Urothelium cell line (cell line): ENCODE measurements at places on chromosomes 3 and 15.
A peak's percentile ranks its signal among the peaks of the same experiment; 100 is the strongest.

- no peak for DNase-seq
Observed at GRCh38 chr3:187257471-187257870, 34.1 kb downstream of the MASP1 start.

DNA sequence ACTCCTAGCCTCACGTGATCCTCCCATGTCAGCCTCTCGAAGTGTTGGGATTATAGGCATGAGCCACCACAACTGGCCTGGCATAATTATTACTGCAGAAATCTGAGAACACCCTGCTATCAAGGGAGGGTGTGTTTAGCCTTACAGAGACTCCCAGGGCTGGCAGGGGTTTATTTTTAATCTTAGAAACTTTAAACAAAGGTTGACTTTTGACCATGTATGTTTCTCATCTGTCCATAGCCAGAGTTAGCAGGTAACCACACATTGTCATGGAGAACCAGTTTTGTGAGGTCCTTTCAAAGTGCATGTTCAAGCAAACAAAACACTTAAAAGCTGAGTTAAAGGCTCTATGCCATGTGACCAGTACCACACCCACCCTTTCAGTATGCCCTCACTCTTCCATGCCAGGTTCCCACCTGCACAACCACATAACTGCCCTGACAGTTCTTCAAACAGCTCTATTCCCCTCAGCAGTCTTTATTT is 11.1 kb downstream of the SIAH2 start:
- DNase-seq: no peak

GRCh38 chr3:24417730-24418129 is 76.9 kb downstream of the THRB start:
- DNase-seq: no peak

DNA sequence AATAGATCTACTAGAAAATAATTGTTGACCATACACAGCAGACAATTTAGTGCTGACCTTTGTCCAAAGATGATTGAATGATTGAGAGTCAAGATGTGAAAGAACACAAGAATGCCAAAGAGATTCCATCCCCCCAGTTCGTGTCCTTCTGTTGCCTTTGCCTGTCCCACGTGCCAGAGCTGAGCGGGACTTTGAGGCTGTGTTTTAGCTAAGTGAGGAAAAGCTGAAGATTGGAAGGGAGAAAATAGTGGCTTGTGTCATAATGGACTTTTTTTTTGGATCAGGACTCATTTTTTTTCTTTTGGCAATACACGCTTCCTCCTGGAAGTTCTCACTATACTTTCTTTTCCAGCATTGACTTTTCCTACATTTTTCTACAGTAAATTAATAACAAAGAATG is 206.6 kb upstream of the MDFIC2 start:
- DNase-seq: no peak

GRCh38 chr15:47985568-47985967 is 135.2 kb upstream of the SLC24A5 start:
- DNase-seq: no peak

DNA sequence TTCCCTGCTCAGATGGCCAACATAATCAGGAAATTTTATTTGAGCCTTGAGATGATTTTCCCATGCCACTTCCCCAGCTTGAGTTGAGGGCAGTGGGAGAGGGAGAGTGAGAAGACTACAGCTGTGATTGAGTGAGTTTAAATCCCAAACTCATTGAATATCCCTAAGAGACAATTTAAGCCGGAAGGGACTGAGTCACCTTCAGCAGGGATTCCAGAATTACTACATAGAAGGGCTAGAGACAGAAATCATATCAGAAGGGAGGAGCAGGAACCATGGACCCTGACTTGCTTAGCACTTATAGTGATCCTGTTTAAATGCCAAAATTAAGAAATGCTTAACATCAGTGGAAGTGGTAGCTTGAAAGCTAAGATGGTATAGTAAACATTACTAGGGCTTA is 312.2 kb upstream of the SLCO3A1 start:
- DNase-seq: no peak

DNA sequence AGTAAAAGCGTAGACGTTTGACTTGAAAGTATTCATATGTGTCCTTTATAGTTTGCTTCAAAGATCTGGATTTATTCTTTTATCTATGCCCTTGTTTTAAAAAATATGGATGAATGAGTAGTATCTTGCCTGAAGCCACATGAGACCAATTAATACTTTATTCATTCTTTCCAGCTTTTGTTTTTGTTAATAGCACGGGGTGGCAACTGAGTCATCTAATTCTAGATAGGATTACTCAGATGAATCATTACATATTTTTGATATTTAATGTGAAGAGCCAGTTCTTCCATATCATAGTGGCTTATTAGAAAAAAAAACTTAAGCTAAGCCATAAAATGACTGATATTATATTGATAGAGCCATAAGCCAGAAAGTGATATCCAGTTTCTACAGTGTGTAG is 121.9 kb downstream of the BBX start:
- DNase-seq: no peak

DNA sequence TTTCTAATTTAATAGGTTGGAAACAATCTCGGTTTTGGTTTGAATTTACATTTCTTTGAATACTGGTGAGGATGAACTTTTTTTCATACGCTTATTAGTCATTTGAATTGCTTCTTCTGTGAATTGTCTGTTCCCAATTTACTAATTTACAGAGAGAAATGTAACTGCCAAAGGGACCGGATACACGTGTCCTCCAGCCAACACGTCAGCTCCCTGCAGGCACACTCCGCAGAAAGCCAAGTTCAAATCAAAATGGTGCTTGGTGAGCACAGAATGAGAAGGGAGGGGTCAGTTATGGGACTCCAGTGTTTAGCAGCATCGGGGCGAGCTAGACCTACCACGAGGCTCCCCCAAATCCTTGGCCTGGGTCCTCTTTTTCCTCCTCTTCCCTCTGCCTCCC is 10.8 kb upstream of the TSEN2 start:
- DNase-seq: no peak

GRCh38 chr15:85615930-85616329 is 178.8 kb downstream of the KLHL25 start:
- peak; percentile 43 for DNase-seq

GRCh38 chr15:69919816-69920215 is 177.9 kb downstream of the TLE3 start:
- no peak for DNase-seq

DNA sequence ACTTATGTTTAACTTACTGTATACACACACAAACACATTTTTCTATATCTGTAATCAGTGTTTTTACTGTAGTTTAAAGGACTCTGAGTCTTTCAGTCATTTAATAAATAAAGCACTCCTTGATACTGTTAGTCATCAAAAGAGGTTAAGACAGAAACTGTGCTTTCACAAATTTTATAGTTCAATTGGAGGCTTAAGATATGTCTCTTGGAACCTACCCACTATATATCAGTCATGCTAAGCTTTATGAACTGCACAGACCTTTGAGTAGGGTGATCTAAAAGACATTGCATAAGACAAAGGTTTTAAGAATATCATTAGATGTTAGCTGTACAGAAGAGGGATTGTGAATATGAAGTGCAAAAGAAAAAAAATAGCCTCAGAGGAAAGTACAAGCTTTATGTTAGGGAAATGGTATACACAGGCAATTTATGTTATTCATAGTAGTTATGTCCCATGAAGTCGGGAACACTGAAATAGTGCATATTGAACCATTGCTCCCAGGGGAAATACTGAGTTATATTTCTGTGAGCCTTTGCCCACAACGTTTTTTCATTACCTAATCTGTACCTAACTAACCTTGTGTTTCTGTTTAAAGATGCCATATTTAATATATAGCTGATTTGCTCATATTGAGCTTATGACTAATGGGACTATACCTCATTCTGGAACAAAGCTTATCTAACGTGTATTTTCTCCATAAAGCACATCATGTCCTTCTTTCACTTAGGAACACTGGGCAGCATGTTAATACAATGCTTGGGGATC is 19.7 kb downstream of the CHMP2B start:
- no peak for DNase-seq

- no peak for DNase-seq
Observed at GRCh38 chr3:101884776-101885175, 35.5 kb downstream of the NFKBIZ start.

DNA sequence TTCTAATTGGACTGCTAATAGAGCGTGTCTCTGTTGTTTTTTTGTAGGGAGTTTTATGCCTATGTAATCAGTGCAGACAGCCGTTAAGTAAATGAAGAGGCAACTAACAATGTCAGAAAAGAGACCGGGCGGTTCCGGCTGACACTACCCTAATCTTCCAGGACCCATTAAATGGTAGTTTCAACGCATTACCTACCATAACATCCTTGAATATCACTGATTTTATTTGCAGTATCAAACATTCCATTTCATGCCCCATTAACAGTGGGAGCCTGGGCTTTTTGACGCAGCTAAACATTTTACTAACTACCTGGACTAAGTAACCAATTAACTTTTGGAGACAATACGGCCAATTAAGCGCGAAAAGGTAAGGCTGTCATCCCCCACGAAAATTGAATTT is 832.9 kb upstream of the NR2F2 start:
- no peak for DNase-seq

- no peak for DNase-seq
Observed at GRCh38 chr3:147813256-147813655, 404.1 kb downstream of the ZIC1 start.

DNA sequence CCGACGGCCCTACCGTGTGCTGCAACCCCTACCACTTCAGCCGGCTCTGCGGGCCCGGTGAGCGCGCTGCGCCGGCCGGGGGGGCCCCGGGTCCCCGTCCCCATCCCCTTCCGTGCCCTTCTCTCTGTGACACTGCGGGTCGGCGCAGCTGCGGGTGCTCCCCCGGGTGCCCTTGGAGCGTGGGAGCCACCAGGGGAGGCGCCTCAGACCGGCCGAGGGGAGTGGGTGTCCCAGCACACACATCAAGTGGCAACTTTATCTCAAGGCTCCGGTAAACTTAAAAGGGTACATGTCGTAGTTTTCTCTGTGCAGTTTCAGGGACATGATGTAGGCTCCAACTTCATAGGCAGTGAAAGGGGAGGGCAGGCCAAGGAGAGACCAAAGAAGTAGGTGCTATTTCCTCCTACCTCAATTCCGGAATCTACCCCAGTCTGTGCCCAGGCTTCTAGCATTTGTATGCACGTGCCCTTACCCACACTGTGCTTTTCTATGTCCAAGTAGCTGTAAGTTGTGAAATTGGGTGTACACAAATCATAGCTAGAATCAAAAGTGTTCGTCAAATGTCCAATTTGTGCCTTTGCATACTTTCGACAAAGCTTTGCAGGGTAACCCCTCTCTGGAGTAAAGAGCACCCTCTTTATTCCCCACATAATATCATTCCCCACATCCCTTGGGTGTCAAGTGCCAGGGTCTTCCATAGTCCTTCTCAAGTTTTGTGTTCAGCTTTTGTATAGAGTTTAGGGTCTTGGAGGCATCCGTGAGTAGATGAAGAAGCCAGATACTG is 2.2 kb downstream of the SMAD6 start:
- no peak for DNase-seq

GRCh38 chr3:14142567-14143270 is 17.9 kb downstream of the TMEM43 start:
- no peak for DNase-seq

DNA sequence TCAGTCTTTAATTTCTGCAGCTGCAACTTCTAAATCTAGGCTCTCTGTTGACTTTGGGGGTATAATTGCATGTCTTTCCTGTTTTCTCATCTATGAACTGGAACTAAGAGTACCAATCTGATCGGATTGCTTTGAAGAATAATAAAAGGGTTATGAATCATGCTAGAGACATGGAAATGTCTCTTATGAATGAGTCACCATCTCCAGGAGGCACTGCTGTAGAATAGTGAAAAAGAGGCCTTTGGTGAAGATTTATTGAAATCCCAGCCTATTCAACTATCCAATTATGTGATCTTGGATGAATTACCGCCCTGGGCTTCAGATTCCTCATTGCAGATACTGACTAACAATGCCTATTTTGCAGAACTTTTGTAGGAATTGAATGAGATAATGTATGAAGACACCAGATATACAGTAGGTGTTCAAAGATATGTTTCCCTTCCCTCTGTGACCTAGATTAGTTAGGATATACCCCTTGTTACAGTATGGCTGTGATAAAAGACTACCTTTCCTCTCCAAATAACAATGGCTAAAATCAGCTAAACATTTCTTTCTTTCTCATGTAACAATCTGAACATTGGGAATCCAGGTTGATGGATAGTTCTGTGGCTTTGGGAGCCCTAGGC is 11.5 kb upstream of the CMTM8 start:
- DNase-seq: peak; percentile 53

GRCh38 chr3:71010726-71011455 is 572.6 kb downstream of the FOXP1 start:
- DNase-seq: peak; percentile 37

DNA sequence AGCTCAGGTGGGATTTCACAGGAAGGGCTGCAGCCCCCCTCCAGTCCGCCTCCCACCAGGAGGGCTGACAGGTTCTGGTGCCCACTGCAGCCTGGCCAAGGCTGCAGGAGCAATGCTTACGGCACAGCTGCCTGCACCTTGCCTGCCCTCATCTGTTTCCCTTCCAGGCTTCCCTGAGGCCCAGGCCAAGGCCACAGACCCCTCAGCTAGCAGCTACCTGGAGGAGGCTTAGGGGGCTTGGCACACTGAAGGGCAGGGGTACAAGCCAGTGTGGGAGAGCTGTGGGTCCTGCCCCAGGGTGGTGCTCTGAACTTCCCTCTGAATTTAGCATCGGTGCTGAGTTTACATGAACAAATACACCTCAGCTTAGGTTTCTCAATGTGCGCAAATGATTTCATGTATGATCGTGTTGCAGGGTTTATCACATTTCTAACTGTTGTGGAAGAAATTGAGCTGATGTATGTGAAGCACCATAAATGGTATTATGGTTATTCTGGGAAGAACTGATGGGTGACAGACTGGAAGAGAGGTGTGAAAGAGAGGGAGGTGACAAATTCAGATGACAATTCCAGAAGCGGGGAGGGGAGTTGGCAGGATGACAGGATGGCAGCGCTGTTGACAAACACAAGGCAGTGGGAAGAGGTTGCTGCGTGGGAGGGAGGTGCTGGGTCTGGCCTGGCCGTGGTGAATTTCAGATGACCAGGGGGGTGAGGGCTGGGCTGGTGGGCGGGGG is 6.1 kb downstream of the RHCG start:
- DNase-seq: no peak
